GM12891 (cell line): ENCODE measurements at places on chromosomes 4 and X.

DNA sequence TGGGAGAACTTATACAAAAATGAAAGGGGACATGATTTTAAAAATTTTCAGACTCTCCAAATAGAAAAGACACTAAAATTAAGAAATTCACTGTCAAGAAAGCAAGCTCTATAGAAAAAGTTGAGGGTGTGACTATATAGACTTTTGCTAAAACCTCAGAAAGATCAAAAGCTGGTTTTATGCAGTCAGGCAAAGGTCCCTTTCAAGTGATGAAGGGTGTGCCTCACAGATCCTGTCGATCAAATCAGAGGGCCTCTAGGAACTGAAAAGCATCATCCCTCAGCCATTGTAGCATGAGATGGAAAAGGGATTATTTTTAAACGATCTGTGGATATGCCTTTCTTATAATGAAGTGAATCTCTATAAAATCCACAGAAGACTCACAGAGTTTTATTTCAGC lies 116.5 kb downstream of the FAM13A start:
- no peak for DNase-seq

DNA sequence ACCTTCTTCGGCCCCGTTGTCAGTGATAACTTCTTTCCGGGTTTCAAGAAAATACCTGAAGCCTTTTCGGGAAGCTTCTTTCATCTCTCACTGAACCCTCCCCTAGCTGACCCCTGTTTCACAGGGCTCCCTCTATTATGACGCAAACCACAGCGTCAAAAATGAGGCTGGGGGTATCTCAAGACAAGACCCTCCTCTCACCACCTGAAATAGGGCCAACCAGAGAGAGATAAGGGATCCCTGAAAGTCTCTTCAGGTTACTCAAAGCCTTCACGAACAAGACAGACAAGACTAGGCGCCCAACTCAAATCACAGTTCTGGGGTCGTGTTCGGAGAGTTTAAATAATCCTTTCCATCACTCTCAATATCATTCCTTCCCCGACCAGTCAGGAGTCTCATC lies 1.2 kb downstream of the PHF8 start:
- no peak for DNase-seq

DNA sequence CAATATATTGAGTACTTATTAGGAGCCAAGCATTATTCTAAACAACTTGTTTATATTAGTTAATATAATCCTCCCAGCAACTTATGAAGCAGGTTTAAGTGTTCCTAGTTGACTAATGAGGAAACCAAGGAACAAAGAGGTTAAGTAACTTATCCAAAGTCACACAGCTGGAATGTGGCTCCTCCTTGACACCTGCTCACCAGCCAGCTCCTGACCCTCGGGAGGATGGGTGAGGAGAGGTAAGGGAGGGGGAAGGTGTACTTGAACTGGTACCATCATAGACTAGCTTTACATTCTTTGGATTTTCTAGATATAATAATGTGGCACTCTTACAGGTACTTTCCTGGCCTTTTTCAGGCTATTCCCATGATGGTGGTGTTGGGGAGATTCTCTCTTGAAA lies 50.7 kb downstream of the ARHGEF38 start:
- DNase-seq: no peak

GRCh38 chr4:88937081-88937480 lies 119.9 kb downstream of the FAM13A start:
- DNase-seq: no peak

DNA sequence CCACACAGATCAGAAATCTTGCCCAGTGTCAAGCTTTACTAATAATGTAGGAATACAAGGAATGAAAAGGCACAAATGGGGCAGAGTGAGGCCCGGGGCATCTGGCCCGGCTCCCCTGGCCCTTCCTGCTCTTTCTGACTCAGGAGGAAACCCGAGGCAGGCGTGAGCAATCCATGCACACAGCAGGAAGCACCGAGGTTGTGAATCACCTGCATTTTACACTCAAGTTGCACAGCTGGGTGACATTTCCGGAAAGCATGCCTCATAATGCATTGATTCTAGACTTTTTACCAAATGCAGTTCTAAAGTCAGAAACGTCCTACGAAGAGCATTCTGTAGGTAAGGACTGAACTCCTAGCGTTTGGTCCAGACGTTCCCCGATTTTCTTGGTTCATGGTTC lies 38.9 kb downstream of the PRIMPOL start:
- no peak for DNase-seq

GRCh38 chr4:160423879-160424451 lies 1321.1 kb downstream of the RAPGEF2 start:
- DNase-seq: no peak

DNA sequence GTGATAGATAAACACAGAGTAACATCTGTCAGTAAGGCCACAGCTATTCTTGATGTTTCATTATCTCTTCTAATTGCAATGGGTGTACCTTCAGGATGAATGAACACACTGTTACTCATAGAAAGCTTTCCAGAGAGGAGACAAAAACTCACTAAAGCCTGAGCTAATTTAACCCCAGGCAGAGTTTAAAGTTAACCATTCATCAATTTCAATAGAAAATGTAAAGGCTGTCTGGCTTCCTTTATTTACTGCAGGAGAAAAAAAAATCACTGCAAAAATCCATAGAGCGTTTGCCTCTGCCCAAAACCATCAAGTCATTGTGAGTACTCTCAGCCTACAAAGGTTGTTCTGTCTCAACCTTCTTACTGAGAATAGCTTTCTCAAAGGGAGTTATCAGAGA lies 376.9 kb downstream of the PPP4R3C start:
- DNase-seq: no peak

- no peak for DNase-seq
Measured at GRCh38 chr4:124970011-124970410, 257.5 kb upstream of the ANKRD50 start.

DNA sequence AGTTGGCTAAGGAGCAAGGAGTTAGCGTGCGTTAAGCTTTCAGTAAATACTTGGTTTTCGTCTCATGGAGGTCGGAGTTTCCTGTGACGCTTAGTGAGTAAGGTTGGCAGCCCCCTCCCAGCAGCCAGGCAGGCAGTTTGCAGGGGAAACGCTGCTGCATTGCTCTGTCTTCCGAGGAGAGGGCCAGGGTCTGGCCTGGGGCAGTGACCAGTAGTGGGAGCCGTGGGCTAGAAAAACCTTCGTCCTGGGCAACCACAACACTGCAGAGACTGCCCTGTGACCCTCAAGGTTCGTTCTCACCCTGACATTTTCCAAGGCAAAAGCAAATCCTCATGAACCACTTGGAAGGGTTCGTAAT lies 432 bp downstream of the TMEM175 start:
- no peak for DNase-seq

DNA sequence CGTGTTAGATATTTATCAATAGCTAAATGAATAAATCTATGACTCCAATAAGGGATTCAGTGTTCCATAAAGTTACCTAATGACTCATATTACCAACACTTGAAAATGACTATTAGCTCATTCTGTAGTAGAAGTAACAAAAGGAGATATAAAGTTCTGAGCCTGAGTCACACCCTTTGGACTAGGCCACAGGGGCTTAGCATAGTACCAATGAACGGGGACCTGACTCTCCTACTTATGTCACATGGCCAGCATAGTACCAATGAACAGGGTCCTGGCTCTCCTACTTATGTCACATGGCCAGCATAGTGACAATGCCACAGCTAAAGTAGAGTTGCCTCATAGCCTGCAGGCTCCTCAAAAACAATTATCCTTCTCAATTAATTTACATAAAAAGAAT lies 43.7 kb downstream of the MAGEB16 start:
- DNase-seq: no peak

DNA sequence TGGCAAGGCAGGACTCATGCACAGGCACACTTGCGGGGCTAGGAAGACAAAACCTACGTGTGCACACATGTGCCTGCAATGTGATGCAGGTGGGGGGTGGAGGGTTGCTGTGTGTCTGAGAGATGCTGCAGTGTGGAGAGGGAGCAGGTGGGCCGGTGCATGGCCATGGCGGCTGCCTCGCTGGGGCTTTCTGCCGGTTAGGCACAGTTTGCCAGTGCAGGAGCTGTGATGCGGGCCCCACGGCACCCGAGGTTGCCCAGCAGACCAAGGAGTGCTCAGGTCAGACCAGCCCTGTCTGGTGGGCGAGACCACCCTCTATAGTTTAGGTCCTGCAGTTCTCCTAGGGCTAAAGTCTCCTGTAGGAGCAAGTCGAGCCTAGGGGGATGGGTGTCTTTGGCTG lies 4.4 kb upstream of the AFM start:
- DNase-seq: no peak

- DNase-seq: no peak
Measured at GRCh38 chr4:3438847-3439180, 3.0 kb upstream of the HGFAC start.

- no peak for DNase-seq
Measured at GRCh38 chr4:41294445-41295062, 37.8 kb downstream of the UCHL1 start.

GRCh38 chrX:107440692-107441091 lies 8.8 kb upstream of the FRMPD3 start:
- DNase-seq: no peak

DNA sequence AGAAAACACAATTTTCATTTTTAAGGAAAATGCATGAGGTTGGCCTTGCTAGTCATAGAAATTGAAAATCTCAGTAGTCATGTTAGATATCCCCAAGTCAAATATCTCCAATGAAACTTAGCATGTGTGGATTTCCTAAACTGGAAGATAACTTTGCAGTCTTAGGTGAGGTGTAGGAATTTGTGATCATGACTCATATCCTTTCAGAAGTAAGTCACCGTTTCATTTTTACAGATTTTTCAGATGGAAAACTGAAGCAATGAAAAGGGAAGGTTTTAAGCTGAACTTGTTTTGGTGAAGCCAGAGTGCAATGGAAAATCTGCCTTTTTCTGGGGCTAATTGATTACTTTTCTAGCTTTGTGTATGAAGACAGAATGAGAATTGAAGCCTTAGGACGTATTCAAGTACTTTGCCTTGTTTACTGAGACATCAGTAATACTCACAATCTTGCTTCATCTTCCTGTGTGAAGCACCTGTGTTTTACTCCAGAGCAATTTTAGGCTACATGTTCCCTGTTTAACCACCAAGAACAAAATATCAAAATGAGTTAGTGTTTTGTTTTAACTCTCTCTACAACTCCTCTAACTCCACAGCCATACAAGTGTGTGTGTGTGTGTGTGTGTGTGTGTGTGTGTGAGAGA lies 1662.8 kb upstream of the ADGRL3 start:
- DNase-seq: no peak

GRCh38 chr4:113106108-113106507 lies 56.7 kb downstream of the ANK2 start:
- DNase-seq: no peak

DNA sequence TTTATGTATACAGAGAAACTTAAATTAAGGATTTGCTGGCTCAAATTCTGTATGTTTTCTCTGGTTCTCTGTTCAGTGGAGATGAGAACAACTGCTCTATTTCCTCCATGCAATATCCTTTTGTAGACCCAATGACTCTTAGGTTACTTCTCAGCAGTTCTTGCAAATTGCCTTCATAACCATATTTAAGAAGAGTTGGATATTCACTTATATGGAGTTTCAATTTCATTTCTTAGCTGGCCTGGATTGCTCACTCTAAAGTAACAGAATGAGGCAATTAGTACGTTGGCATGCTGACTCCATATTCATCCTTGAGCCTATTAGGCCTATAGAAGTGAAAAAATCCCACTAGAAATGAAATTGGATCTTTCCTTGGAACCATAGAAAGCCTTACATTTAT lies 93.6 kb downstream of the DOCK11 start:
- DNase-seq: no peak

DNA sequence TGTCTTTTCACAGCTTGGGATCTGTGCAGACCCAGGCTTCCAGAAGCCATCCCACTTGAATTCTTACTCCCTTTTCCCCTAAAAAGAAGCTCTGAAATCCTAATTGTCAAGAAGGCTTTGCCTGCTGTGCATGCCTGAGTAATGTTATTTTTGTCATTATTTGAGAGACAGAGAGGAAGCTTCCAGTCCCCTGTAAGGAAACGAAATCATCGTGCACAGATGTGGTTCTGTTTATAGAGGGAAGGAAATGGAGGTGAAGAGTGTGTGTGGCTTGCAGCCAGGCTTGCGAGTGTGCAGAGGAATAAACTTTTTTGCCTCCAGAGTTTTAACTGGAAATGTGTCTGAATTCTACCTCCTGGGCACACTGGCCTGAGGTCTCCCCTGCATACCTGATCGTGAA lies 70.2 kb downstream of the TBL1X start:
- DNase-seq: no peak

GRCh38 chr4:150145090-150145945 lies 67.1 kb downstream of the DCLK2 start:
- DNase-seq: no peak

- no peak for DNase-seq
Measured at GRCh38 chrX:136866337-136867095, 14.0 kb downstream of the RBMX start.

DNA sequence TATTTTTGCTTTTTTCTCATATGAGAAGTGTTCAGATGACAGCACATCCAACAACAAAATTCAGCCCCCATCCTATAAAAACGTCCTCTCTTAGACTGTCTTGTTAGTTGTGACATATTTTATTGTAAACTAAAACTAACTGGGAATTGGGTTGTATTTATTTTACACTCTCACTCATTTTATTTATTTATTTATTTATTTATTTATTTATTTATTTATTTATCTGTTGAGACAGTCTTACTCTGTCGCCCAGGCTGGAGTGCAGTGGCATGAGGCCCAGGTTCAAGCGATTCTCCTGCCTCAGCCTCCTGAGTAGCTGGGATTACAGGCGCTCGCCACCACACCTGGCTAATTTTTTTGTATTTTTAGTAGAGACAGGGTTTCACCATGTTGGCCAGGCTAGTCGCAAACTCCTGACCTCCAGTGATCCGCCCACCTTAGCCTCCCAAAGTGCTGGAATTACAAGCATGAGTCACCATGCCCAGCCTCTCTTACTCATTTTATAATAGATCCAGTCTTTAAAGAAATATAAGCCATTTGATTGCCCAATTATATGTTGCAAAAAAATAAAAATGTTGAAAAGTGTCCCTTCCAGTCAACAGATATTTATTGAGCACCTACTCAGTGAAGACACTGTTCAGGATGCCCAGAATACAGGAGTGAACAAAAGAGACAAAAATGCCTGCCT lies 44.6 kb downstream of the PALLD start:
- DNase-seq: no peak

GRCh38 chr4:7191546-7192251 lies 639 bp upstream of the SORCS2 start:
- DNase-seq: no peak

GRCh38 chr4:18733961-18734360 lies 712.4 kb upstream of the LCORL start:
- DNase-seq: no peak

GRCh38 chr4:41176340-41176739 lies 38.0 kb downstream of the APBB2 start:
- no peak for DNase-seq

GRCh38 chrX:135974279-135974856 lies 580 bp upstream of the MMGT1 start:
- DNase-seq: no peak

- DNase-seq: no peak
Measured at GRCh38 chr4:85128246-85129204, 162.0 kb upstream of the WDFY3 start.
